ENCODE measurements at places on chromosomes 4 and X.

- no peak for DNase-seq
These were observed 329.9 kb downstream of the TECRL start for GRCh38 chr4:64079316-64079715.

- DNase-seq: no peak
These were observed 299.1 kb upstream of the ANKRD50 start for GRCh38 chr4:125011646-125012045.

GRCh38 chr4:31146366-31146765 lies 426.2 kb downstream of the PCDH7 start:
- DNase-seq: no peak

DNA sequence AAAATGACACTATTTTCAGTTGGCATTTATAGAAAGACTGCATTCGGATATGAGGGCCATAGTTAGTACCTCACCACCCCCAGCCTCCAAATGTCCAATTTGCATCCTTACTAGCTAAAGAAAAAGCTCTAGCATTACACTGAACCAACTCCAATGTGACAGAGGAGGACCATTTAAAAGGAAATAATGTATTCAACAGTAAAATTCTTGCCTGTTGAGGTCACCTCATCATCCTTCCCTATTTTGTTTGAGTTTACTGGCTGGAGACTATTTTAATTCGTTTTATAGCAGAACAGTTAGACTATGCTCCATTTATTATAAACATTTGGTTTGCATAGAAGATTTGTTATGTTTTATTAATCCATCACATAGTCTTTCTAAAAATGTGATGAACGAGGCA lies 88.2 kb upstream of the PPARGC1A start:
- DNase-seq: no peak

GRCh38 chr4:6134612-6135220 lies 65.6 kb downstream of the JAKMIP1 start:
- no peak for DNase-seq

DNA sequence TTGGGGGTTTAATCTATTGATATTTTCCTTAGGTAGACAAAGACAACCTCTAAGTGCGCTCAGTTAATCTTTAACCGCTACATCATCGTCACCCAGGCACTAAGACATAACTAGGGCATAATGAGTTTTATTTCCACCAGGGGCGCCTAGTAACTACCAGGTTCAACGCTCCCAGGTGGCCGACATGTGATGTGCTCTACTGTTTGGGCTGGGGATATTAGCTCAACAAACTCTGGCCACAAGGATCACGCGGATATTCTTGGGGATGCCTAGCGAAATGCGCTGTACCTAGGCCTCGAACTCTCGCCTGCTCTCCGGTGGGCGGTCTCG lies 915 bp upstream of the RAB33B start:
- DNase-seq: no peak

- no peak for DNase-seq
These were observed 9.5 kb downstream of the WDR44 start for GRCh38 chrX:118355225-118355920.

- DNase-seq: no peak
These were observed 1.5 kb downstream of the GSX2 start for GRCh38 chr4:54101190-54102041.

GRCh38 chr4:168584321-168584771 lies 87.5 kb downstream of the PALLD start:
- DNase-seq: no peak

DNA sequence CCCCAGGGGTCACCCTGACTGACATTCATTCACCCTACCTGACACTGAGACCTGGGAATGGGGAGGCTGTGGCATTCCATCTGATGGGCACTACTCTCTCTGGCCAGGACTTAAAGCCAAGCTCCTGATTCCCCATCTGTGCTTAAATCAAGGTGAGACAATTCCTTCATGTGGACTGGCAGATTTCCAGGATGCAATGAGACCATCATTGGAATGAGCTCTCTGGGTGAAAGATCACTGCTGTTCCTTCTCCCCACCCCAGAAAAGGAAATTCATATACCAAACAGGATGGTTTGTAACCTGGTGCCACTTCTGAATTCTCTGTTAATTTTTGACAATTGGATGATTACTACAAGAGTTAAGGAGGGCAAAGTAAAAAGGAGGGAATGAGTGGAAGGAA lies 354.8 kb downstream of the MID1IP1 start:
- no peak for DNase-seq

DNA sequence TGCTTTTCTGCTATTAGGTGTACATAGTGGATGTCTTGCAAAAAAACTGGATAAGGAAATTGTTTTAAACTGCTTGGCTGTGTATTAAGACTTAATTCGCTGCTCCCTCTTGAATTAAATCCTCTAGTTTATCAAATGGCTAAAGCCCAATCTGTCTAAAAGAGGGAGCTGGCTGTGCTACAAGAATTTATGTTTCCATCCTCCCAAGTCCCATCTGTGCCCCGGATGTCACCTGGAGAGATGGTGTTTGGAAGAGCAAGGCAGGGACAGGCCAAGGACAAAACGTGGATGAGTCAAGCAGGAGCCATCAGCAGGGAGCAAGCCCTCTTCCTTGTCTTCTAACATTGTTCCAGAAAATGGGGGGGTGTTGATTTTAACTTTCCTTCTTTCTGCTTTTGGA lies 171.3 kb upstream of the LCORL start:
- no peak for DNase-seq

GRCh38 chrX:112851161-112851779 lies 10.6 kb upstream of the AMOT start:
- DNase-seq: no peak

GRCh38 chr4:88958080-88958479 lies 98.9 kb downstream of the FAM13A start:
- DNase-seq: no peak

DNA sequence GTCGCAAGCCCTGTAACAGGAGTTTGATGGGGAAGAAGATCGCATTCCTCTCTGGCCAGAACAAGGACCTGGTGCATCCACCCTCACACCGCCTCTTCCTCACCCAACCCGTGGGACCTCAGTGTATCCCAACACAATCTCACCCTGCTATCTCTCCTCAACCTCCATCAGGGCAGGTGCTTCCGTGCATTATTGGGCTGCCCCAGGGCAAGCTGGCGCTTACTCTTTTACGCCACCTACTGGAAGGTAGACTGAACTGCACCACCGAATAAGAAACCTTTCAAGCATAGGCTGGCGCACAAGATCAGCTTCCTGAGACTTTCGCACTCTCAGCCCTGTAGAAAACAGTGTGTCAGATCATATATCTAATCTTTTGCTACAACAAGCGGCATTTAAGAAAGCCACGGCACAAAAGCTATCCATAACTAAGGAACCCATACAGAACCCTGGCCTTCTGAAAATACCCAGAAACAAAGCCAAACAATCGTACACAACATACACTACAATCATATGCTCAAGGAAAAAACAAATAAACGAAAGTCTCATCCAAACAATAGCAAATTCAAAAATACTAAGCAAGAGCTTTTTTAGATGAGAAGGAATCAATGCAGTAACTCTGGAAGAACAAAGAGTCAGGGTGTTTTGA lies 209.3 kb downstream of the UGT8 start:
- DNase-seq: no peak

DNA sequence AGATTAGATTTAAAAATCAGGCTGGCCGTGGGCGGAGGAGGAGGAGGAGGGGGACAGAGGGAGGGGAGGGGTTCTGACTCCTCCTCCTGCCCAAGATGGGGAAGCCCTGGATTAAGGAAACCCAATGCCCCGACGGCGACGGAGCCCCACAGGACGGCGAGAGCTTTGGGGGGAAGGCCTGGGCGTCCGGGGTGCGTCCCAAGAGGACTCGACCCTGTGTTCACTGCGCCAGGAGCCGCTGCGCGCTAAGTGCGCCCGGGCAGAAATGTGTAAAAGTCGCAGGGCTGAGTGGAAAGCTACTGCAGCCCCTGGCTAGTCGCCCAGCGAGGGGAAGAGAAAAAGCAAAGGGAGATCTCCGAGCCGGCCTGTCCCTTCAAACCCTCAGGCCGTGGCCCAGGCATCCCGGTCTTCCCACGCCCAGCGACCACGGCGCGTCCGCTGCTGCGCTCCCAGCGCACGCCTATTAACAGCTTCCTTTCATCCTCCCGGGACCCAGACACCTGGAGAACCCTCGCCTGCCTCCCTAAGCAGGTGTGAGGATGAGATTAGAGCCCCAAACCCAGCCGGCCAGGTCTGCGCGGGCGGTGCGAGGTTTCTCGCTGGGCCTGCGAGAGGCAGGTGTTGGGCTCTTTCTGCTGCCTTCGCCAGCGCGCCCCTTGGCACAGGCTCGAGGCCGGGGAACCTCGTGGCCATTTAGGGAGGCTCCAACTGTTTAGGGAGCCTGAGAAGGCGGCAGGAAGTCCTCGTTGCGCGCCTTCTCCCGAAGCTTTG lies 1.4 kb upstream of the RPS6KA3 start:
- no peak for DNase-seq

GRCh38 chr4:42786350-42787078 lies 106.0 kb upstream of the GRXCR1 start:
- DNase-seq: no peak

DNA sequence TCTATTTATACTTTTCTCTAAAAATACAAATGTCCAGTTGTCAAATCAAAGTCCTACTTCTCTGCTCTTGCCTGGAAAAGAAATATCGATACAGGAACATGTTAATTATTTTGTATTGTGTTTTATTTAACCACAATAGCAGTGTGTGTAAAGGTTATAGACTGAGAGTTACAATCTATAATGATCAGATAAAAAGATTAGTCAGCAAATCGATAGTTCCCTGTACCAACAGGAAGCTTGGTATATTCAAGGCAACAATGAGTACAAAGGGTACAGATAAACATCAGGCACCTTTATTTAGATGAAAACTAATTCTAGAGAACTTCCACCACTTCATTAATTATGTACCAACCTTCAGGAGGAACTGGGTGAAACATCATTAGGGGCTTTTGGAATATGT lies 469.5 kb downstream of the GBA3 start:
- no peak for DNase-seq

GRCh38 chrX:149987613-149988012 lies 49.3 kb upstream of the EOLA2 start:
- no peak for DNase-seq

GRCh38 chrX:149511081-149511480 lies 6.0 kb upstream of the IDS start:
- no peak for DNase-seq

- DNase-seq: no peak
These were observed 102.0 kb downstream of the HDAC8 start for GRCh38 chrX:72470532-72471223.

- DNase-seq: no peak
These were observed 378.9 kb downstream of the SMARCA1 start for GRCh38 chrX:129144172-129145038.

- DNase-seq: no peak
These were observed 167.6 kb upstream of the ARSJ start for GRCh38 chr4:114146947-114147618.

- no peak for DNase-seq
These were observed 1.9 kb downstream of the OCIAD2 start for GRCh38 chr4:48904541-48905142.

- DNase-seq: no peak
These were observed 346.6 kb upstream of the TENM3 start for GRCh38 chr4:181896614-181897013.

DNA sequence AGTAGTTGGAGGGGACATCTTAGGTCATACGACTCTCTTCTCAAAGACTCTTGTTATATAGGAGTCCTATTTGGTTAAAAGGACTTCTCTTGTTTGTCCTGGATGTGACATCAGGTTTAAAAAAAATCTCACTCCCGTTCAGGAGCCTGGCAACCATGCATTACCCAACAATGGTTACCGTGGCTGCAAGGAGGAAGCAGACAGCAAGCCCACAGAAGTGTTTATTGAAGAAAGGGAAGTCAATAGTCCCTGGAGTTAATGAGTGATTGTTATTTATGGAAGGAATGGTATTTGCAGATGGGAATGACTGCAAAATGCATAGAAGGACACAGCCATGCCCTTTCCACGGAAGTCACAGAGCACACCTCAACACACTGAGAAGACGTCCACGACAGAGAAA lies 75.9 kb upstream of the ENPP6 start:
- DNase-seq: no peak

DNA sequence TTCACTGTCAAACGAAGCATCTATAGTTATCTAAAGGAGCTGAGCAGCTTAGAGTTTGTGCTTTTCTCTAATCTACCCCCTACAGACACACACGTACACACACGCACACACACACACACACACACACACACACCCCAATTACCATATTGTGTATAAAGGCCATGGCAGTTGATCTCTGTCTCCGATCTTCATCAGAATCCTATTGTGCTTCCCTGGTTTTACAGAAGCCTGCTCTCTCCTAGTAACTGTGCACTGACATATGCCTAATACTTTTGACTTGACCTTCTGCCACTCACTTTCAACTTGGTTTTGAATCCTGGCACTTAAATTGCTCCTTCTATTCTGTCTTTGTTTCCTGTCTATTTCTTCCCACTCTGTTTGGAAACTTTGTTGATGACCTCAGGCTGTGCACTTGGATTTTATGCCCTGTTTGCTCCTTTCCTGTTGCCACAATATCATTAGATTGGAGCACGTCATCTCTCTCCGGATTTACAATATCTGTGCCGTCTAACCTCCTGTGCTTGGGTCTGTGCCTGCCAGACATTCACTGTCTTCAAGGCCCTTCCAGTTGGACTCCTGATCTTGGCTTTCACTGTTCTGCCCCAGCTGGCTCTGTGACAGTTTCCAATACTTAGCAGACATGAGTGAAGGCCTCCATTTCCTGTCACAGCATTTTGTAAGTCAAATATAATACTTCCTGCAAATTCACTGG lies 928.1 kb downstream of the FAT4 start:
- DNase-seq: no peak

GRCh38 chr4:116755051-116755450 lies 330.3 kb downstream of the TRAM1L1 start:
- DNase-seq: no peak

DNA sequence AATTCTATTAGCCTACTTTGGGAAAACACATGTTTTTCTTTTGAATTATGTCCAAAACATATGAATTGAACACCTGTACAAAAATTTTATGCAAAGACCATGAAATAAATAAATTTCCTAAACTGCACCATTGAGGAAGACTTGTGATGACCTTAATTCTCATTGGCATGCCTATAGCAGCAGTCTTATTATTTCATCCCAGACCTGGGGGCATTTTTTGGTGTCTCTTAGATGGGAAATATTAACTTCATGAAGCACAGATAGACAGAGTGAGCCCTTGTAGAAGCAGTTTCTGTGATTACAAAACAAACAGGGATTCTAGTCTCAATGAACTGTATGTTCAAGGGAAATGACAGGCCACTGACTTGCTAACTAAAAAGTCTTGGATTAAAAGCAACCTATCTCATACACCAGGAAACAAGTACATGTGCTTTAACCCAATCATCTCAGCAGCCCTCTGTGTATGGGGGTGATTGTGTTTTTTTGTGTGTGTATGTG lies 32.0 kb upstream of the HPGD start:
- DNase-seq: no peak

Data from stimulated activated CD8-positive, alpha-beta memory T cell treated with anti-CD3 and anti-CD28 coated beads, Interleukin-4, amount 100 ng/mL, for 1 hour (primary cell).